T-helper 2 cell (primary cell): ENCODE measurements at places on chromosomes 7 and 10.

- no peak for DNase-seq
Observed at GRCh38 chr10:112115781-112116385, 67.7 kb downstream of the GPAM start.

- no peak for DNase-seq
Observed at GRCh38 chr7:157009170-157009777, 1.2 kb downstream of the MNX1 start.

- DNase-seq: no peak
Observed at GRCh38 chr10:27158421-27158820, 3.3 kb downstream of the MASTL start.

DNA sequence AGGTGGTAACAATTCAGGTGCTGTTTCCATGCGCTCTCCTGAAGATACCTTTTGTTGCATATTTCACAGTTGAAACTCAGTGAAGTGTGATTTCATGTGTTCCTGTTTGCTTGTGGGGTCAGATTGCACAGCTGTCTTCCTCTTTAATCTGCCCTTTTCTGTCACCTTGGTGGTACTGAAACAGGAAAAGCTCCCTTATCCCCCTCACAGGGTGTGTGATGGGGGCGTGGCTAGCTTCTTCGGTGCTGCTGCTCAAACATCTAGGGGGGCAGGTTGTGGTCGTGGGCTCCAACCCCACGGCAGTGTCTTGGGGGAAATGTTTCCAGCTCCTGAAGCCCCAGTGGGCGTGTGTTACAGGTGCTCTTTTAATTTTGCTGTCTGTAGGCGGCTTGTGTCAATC lies 107.4 kb upstream of the KLF14 start:
- no peak for DNase-seq

- DNase-seq: no peak
Observed at GRCh38 chr7:98409843-98410242, 9.0 kb upstream of the BAIAP2L1 start.

- no peak for DNase-seq
Observed at GRCh38 chr10:62562101-62562500, 187.9 kb downstream of the ZNF365 start.

- DNase-seq: no peak
Observed at GRCh38 chr10:44908066-44908749, 2.9 kb upstream of the TMEM72 start.

GRCh38 chr7:122425731-122426130 lies 121.2 kb upstream of the FEZF1 start:
- no peak for DNase-seq

DNA sequence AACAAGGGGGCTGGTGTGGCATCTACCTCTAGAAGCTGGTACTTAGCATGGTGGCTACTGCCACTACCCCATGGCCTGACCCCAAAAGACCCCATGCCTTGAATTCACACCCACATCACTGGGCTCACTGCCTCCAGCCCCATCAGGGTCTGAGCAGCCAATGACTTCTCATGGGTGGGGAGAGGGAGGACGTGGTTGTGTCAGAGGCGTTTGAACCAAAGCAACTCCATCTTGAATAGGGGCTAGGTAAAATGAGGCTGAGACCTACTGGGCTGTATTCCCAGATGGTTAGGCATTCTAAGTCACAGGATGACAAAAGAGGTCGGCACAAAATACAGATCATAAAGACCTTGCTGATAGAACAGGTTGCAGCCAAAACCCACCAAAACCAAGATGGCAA lies 15.2 kb downstream of the KCP start:
- no peak for DNase-seq

DNA sequence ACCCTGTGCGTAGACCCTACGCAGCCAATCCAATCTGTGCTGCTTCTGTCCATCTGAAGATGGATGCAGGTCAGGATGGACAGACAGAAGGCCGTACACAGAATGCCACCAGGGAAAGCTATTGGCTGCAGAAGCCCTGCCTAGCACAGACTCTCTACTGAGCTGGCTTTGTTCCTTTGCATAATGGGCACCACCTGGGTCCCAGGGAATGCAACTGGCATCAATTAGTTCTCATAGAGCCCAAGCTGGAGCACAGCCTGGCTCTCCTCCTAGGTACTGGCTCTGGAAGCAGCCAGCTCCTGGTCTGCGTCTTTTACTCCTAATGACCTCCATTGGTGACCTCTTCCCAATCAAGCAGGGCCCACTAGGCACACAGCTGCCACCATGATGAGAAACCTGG lies 26.8 kb upstream of the CACUL1 start:
- no peak for DNase-seq

- DNase-seq: no peak
Observed at GRCh38 chr7:2444476-2444875, 31.7 kb downstream of the GRIFIN start.

DNA sequence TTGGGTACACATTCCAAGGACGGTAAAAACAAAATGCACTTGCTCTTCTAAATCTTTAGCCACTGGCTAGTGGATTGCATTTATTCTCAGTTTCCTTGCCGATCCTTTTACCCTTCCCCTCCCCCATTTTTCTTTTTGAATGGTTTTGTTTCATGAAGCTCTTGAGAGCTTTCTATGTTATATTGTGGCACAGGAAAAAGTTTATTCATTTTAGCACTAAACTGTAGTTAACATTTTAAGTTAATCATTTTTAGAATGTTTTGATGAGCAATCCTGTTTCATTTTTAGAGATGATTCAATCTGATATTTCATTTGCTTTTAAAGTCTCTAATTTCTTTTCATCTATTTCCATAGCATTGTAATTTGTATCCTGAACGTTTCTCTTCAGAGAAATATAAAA lies 24.0 kb downstream of the ZEB1 start:
- DNase-seq: no peak

- no peak for DNase-seq
Observed at GRCh38 chr10:20765066-20765465, 132.0 kb downstream of the NEBL start.

- DNase-seq: no peak
Observed at GRCh38 chr10:55446441-55447002, 645.5 kb upstream of the PCDH15 start.

GRCh38 chr10:84510121-84510520 lies 181.7 kb downstream of the CCSER2 start:
- no peak for DNase-seq

- DNase-seq: no peak
Observed at GRCh38 chr7:138958391-138958956, 22.7 kb downstream of the KIAA1549 start.

DNA sequence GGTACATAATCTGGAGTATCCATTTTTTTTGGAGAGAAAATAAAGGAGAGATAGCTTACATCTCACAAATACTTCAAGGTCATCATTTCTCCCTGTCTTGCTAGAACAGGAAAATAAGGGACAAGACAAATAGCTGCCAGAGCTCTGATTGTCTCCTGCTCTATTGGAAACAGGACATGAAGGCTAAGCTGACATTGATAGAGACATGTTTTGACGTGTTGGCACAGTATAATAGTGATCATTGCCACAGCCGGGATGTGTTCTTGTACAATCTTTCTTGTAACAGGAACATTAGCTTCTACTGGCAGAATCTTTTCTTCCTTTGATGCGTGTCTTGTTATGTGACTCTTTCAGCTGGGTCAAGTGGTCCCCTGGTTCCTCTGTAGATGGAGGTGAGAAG lies 279.3 kb upstream of the MTPN start:
- DNase-seq: no peak
